HS-27A (cell line): ENCODE measurements at places on chromosomes 12 and 14.

DNA sequence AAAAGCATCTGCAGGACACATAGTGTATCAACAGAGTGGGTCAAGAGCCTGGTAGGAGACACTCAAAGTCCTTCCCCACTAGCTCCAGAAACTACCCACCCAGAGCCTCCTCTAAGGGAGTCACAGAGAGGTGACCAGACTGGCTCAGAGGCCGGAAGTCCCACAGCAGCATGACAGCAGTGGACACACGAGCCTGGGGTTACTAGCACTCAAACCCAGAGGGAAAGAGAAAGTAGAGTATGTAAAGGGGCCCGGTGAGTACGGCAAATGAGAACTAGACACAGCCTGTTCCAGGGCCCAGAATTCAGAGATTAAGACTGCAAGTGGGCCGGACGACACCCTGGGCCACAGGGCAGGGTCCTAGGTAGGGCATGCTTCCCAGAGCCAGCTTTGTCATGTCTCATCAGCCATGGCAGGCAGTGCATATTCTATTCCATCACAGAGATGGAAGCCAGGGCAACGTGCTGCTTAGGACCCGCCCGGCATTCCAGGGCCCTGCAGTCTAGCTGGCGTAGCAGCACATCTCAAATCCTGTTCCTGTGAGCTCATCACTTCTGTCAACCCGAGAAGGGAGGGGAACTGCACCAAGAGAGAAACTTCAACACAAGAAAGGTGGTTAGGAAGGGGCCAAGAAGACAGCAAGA, 4.2 kb downstream of the IFFO1 start:
- DNase-seq, result peak; percentile 57

GRCh38 chr14:100039903-100040302, 25.3 kb upstream of the EVL start:
- DNase-seq, result no peak

DNA sequence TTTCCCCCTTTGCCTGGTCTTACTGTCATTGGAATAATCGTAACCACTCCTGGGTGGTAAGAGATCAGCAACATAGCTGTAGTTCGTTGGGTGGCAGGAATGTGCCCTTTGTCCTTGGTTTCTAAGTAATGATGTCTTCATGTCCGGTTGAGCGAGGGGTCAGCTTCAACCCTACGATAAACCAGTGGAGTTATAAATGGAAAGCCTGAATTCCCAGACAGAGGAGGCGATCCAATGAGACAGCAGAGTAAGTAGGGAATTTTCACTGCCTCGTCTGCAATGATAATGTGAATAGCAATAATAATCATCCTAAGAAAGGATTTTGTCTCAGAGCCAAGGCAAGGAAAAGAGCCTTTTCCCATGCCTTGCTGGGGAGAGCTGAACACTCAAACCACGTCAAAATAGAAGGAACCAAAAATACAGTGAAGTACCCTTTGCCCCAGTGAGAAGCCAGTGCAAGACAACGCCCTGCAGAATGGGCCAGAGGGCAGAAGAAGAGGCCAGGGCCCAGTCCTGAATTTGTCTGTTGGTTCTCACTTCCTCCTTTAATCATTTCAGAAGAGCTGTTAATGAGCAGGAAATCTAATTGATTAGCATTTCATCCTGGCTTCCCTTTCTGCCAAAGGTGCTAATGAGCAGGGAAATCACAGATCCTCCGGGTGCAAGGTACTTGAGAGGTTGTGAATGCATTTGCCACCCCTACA, 330.7 kb downstream of the CACNA1C start:
- no peak for DNase-seq

GRCh38 chr12:77914081-77914488, 83.4 kb downstream of the NAV3 start:
- DNase-seq, result no peak

DNA sequence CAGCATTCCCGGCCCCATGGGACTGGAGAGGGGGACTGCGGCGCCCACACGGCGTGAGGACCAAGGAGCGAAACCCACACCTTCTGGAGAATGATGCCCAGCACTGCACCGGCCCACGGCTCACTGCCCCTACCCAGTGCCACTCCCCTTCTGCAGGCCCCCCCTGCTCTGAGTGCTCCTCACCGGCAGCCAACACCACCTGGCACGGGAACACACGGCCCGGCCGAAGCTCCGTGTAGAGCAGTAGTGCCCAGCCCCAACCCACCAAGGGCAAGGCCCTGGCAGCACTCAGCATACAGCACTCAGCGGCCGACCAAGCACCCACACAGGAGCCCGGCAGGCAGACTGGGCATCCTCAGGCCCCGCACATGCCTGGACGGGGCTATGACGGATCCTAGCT, 13.4 kb downstream of the BTBD6 start:
- no peak for DNase-seq

DNA sequence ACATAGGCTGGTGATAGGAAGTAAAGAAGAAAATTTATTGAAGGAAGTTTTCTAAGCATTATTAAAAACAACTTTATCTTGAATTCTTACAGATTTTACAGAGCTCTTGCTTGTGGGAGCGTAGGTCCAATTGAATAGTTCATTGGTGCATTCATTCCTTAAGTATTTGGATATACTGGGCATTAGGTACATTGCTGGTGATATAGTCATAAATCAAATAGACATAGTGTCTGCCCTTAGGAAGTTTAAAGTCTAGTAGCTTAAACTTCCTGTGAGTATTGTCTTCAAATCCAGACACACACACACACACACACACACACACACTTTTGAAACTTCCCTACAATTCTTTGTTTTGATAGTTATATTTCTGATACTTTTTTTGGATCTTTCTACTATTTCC, 226.7 kb downstream of the FUT8 start:
- no peak for DNase-seq

- DNase-seq, result peak; percentile 46
Observed at GRCh38 chr12:88247241-88247643, 105.1 kb downstream of the TMTC3 start.

DNA sequence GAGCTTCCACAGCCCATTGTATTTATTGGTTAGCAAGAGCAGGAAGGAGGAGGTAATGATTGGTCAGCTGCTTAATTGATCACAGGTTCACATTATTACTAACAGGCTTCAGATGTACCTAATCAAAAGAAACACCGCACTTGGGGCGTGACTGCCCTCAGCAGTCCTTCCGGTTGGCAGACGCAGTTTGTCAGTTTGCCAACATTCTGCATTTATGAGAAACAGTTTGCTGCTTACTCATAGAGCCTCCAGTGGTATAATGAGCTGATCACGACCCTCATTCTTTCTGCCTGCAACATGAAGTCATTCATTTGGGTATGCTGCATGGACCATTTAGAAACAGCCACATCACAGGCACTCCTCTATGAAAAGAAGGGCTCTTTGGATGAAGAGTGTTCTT, 42.5 kb upstream of the PPM1H start:
- no peak for DNase-seq

DNA sequence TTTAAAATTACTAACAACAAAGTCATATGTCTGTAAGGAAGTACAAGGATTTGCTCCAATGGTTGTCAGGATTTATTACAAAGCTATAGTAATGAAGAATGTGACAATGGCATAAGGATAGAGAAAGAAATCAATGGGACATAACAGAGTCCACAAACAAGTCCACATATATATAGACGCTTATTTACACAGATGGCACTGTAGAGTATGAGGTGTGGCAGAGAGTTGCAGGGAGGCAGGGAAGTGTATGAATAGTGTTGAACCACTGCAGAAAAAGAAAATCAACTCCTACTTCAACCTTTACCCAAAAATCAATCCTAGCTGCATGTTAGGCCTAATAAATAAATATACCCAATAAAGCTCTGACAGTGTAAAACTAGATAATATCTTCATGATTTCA, 21.3 kb downstream of the SOS2 start:
- no peak for DNase-seq

- DNase-seq, result no peak
Observed at GRCh38 chr12:101703487-101703886, 6.0 kb downstream of the CHPT1 start.

DNA sequence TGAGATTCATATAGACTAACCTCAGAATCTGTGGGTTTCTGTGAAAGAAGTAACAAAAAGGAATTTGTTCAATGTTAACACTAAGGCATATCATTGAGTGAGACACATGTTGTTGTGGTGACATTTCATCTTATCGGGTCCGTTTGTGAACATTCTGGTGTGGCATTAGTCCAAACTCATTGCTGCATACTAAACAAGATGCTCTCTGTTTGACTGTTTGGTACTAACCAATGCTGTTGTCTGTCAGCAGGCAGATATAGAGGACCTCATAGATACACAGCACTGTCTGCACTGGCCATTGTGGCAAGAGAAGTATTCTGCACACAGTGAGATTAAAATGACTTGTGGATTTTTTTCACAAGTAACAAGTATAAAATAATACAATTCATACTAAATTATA, 41.2 kb downstream of the SLC25A21 start:
- no peak for DNase-seq
